ENCODE measurements at places on chromosomes 4 and X.

DNA sequence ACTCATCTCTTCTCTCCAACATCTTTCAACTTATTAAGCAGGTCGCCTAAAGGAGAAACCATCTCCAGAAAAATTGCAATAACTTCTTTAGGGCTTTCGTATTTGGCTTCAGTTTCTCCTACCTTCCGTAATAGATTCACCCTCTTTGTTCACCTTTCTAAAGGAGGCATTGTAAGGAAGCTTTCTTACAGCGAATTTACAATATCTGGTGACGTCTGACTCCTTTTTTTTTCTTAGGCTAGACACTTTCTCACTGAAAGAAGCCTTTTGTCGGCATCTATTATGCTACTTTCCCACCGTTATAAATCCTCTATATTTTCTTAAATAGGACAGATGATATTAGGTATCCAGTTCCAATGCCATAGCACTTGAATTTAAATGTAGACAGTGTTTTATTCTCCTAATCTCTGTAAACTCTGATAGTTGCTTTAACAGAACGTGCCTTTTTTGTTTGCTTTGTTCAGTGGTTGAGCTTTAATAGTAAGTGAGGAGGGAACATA lies 302.4 kb downstream of the IL1RAPL1 start:
- no peak for DNase-seq

GRCh38 chr4:102610007-102610406 lies 108.8 kb downstream of the NFKB1 start:
- no peak for DNase-seq

GRCh38 chr4:112348488-112349158 lies 51.5 kb downstream of the ALPK1 start:
- no peak for DNase-seq

- no peak for DNase-seq
Measured at GRCh38 chrX:131907488-131908314, 115.4 kb upstream of the STK26 start.

GRCh38 chrX:6226596-6227452 lies 1.8 kb downstream of the NLGN4X start:
- no peak for DNase-seq

DNA sequence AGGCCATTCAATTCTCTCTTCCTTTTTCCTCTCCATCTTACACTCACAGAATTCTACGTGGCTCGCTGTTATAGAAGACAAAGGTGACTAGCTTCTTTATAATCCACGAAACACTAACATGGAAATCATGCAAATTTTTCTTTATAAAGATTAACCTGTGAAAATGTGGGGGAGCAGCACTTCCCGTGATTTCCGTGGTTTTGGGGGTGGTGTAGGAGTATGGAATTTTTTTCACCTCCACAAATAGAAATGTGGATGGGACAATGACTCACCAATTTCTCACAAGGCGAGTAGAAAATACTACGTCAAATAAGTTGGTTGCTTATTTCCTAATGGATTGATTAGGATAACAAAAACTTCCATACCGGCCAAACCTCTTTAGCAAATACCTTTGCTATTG lies 719.2 kb upstream of the TENM3 start:
- no peak for DNase-seq

- peak; percentile 16 for DNase-seq
Measured at GRCh38 chr4:42302348-42302747, 94.9 kb upstream of the SHISA3 start.

- DNase-seq = no peak
Measured at GRCh38 chrX:19347916-19348315, 4.2 kb downstream of the PDHA1 start.

DNA sequence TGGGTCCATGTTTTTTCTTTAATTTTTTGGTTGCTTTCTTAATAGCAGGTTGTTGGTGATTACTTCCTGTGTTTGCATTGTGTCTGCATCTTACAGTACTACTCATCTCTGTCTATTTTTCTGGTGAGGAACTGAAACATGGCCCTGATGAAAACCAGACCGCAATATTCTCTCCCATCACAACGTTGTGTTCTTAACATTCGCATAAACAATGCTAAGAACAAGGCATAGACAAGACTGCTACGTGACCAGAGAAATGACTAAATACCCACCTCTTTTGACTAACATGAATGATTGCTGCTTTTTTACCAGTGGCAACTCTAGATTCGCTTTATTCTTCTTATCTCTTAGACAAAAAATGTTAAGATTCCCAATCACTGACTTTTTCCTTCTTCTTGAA lies 179.1 kb downstream of the GC start:
- no peak for DNase-seq

GRCh38 chrX:45697591-45697990 lies 496.9 kb upstream of the DIPK2B start:
- DNase-seq = peak; percentile 49

- no peak for DNase-seq
Measured at GRCh38 chr4:87835743-87836142, 3.0 kb downstream of the MEPE start.

GRCh38 chrX:75673468-75673867 lies 111.6 kb downstream of the MAGEE2 start:
- no peak for DNase-seq

DNA sequence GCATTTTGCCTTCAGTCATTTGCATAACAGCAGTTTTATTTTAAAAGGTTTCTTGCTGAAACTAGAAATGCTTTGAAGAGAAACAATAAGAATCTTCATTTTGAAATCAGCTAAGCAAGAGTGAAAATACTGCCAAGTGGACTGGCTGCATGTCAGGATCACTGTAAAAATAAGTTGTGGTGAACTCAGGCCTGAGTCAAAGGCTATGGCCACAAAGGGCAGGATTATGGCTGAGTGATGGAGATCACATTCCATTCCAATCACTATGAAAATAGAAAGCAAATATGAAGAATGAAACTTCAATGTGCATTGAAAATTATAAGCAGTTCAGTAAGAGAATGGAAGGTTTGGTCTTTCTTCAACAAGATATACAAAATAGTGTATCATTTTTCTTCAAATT lies 224.5 kb downstream of the PCDH18 start:
- no peak for DNase-seq

DNA sequence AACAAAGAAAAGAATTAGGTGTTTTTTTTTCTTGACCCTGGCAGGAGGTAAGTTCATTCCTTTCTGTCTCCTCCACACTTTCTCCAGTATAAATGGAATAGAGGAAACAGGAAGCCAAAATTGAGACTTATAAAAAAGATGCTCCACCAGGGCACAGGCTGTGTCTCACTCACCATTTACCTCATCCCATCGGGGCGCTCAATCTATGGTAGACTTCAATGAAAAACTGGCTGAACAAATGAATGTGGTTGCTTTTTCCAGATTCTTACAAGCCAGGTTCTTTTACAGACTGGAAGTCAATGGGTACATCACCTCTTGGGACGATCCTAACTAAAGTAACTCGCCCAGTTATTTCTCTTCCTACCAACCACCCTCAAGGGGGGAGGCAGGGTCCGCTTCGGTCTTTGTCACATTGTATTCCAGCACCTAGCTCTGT lies 685 bp downstream of the COMMD8 start:
- peak; percentile 67 for DNase-seq

- DNase-seq = peak; percentile 85
Measured at GRCh38 chr4:54400802-54401201, 171.7 kb downstream of the PDGFRA start.

DNA sequence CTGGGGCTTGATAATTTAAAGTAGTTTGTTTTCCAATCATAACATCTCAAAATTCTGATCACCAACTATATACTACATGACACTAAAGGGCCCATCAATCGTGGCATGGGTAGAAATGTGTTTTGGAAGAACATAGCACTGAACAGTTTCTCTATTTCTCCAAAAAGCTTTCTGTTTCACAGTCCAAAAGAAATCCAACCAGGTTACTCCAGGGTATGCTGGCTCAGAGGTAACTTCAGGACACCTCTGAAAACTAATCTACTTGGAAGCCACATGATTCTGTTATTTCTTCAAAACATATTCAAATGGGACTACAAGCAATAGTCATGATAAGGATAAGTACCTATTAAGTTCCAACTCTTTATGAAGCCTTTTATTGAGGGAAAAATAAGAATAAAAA lies 8.3 kb downstream of the PHKA1 start:
- no peak for DNase-seq

DNA sequence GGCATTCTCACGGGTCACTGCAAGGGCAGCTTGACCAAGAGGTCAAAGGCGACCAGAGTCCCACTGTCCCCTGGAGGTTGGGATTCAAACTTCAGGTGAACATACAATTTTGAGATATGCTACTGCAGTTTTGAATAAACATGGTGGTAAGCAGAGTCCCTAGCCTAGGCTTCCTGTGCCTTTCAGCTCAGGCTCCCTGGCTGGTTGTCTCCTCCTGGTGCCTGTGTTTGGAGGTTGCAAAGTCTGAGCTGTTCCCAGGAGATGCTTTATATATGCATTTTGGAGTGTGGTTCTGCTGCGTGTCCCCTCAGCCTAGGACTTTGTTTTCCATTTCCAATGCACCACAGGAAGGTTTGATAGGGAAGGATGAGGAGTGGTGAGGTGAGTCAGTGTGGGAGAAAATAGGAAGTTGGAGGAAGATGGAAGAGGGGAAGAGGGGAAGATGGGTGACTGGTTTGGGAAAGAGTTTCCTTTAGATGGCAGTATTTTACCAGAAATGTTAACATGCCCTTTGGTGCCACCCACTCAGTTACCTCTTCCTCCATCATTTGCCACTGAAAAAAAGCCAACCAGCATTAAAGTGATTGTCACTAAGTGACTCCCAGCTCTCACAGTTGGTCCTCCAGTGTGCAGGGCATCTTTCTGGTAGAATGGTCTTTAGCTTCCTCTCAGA lies 211.7 kb upstream of the AGTR2 start:
- peak; percentile 33 for DNase-seq

DNA sequence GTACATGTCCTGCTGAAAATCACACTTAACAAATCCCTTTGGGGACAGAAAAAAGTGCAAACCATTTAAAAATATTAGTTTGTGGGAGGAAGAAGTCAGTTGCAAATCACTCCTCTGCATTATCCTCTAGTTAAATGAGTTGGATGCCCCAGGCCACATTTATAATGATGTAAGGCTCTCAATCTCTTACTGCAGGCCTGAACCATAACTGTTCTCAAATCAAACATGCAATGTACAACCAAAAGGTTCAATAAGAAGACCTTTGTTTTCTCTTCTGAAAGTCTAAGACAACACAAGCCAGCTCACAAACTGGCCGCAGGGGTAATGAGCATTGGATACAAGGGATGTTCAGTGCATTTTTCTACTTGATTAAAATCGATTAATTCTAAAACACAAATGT lies 39.7 kb downstream of the IGFBP7 start:
- no peak for DNase-seq

DNA sequence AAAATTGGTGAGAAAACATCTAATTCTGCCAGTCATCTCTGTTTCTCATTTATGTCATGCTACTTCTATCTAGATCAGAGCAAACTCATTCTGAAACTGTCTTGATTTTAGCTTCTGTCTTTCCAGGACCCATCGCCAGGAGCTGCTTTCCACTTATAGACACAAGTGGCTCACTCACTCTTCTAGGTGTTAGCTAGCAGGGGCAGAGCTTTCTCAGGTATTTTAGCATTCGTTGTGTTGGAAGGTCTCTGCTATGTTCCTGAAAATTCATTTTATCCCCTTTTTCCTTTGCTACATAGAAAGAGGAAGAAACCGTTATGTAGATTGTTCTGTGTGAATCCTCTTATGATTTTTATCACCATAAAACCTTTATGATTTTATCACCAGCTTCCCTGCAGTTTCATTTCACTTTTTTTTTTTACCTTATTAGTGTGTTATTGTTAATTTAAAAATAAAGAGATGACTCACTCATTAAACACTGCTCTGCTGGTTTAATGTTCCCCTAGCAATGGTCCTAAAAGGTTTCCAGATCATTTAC lies 246.6 kb upstream of the AADAT start:
- no peak for DNase-seq

DNA sequence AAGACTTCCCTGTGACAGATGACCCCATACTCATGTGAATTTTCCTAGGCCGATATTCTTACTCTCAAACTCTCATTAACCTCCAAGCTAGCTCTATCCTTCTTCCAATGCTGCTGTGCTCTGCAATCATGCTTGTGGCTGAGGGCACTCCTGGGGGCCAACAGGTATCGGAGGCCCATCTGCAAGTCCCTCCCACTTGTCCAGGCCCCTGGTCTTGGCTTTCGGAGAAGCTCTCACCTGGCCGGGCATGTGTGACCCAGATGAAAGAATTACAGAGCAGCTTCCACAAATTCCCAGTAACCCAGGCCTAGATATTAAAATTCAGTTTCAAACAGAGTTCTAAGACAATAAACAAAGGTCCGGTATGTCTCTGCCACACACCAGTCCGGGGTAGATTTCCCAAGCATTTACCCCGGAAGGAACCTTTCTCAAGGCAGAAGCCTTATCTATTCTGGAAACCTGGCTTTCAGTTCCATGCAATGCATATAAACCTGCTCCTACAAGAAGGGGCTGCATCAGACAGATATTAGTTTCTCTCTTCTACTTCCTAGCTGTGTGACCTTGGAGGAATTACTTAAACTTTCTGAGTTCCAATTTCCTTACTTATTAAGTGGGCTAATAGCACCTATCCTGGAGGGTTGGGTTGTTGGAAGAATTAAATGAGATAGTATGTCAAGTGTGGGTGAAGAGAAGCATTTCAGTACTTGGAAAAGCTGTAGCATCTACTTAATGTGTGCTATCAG lies 270.8 kb downstream of the PTTG2 start:
- no peak for DNase-seq

DNA sequence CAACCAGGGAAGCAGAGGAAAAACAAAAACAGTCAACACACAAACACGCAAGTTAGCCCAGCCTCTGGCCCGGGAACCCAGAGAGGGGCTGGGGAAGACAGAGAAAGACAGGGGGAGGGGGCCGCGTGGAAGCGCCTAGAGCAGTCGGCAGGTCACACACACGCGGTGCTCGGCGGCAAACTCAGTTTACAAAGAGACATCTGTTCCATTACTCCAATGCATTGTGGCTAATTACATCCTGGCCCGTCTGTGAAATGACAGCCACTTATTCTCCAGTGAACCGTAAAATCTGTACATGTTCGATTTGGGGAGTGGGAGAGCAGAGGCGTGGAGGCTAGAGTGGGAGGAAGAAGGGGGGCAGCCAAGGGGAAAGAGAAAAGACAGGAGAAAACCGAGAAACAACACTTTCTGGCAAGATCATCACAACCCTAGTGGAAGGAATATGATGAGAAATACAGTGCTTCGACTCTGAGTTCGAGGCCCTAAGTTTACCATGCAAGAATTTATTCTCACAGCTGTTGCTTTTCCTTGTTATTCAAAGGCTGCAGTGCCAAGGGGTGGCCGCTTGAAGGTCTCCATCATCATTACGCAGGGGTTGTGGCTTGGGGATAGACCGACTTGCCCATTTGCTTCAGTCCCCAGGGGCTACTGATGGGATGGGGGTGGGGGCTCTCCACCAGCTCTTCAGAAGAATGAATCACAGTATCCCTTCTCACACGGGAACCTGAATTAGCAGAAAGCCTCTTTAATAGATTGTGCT lies 167.7 kb downstream of the MGST2 start:
- DNase-seq = no peak

DNA sequence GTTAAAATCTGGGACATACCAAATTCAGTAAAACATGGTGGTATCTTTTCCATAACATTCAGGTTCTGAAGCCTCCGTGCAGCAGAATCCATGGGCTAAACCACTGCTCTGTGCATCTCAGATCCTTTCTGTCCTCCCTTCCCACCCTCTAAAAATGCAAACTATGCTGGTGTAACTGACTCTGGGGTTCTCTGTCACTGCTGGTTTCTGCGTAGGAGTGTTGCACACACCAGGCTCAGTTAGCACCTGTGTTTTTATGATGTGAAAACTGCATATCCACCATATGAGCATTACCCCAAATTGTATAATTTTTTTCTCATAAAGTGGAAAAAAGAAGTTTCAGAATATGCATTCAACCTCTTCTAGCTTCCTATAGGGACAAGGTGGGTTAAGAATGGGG lies 22.4 kb upstream of the IL21 start:
- no peak for DNase-seq

GRCh38 chrX:131970347-131970746 lies 52.8 kb upstream of the STK26 start:
- DNase-seq = no peak

All from Kasumi-1 (cell line).